ENCODE measurements at places on chromosomes 11 and 22. TPM values are rescaled to one million over a fixed set of nuclear protein-coding genes. Genes with fewer than 3 reads are reported as not detected.

DNA sequence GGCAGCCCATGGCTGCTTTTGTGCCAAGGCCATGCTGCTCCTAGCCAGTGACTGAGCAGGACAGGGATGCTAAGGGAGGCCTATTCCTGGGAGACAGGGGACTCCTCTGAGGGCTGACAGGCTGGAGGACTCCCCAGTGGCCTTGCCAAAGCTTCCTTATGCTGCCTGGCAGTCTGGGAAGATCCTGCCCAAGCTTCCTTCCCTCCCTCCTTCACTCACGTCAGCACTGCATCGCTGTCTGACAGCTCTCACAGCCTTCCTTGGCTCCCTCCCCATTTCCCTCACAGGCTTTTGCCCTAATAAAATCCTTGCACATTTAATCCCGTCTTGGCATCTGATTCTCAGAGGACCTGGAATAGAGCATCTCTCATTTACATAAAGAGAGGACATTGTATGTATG, 26.5 kb downstream of the HTR3A start:
- DNase-seq, result no peak

DNA sequence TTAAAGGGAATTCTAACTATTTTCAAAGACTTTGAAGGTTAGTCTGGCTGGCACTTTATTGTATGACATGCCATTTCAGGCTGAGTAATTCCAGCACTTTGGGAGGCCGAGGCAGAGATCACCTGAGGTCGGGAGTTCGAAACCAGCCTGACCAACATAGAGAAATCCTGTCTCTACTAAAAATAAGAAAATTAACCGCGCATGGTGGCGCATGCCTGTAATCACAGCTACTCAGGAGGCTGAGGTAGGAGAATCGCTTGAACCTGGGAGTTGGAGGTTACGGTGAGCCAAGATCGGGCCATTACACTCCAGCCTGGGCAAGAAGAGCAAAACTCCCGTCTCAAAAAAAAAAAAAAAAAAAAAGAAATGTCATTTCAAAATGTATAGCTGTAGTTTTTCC, 95.6 kb downstream of the RDX start:
- no peak for DNase-seq

DNA sequence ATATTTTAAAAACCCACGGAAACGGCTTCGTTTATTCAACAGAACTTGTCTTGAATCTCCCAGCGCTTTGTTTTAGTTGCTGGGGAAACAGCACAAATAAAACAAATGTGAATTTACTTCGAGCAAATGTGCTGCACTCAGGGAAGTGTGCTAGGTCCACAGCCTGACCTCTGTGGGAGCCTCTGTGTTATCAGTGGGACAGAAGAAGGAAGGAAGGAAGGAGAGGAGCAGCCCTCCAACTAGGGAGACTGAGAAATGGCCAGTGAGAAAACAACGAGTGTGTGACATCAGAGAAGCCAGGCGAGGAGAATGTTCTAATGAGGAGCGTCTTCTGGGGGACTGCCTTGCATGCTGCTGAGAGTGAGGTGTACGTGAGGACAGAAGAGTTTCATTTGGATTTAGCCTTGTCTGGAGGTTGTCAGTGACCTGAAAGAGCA, 42.7 kb downstream of the PPP6R3 start:
- peak; percentile 28 for DNase-seq

DNA sequence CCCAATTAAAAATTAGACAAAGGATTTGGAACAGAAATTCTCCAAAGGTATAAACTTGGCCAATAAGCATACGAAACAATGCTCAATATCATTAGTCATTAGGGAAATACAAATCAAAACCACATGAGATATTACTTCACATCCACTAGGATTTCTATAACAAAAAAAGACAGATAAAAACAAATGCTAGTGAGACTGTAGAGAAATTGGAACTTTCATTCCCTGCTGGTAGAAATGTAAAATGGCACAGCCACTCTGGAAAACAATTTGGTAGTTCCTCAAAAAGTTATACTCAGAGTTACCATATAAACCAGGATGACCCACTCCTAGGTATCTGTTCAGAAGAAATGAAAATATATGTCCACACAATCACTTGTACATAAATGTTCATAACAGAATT, 71.6 kb downstream of the RPL27A start:
- DNase-seq, result no peak

DNA sequence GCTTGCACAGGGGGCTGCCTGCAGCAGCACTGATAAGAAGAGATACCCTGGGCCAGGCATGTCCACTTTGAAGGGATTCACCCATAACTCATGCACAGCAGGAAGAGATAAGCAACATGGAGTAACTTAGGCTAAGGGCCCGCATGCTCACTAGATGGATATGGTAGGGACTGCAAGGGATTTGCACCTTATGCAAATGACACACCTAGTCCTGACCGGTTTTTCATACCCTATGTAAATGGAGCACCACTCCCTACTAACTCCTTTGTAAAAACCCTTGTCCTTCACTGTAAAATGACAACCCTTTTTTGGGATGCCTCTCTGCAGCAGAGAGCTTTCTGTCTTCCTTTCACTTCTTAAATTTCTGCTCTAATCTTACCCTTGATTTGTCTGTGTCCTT, 658.9 kb upstream of the CCDC179 start:
- DNase-seq, result no peak

- peak; percentile 100 for DNase-seq
Measured at GRCh38 chr11:65290448-65291165, 24.1 kb upstream of the CDC42EP2 start.

DNA sequence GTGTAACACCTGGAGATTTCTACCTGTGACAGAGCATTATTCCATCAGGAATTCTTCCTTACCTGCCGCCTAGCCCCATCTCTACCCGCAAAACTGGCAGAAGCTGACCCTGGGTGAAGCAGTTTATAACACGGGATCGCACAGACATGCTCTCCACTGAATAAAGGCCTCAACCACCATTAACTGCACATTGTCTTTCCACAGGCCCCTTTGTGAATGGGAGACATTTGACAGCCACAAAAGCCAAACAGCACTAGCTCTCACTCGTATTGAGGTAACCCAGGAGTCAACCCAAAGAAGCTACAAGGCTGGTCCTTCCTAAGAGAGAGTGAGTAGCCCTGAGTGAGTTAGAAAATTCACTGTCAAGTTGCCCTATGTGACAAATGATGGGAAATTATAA, 135.6 kb downstream of the RCN1 start:
- no peak for DNase-seq

DNA sequence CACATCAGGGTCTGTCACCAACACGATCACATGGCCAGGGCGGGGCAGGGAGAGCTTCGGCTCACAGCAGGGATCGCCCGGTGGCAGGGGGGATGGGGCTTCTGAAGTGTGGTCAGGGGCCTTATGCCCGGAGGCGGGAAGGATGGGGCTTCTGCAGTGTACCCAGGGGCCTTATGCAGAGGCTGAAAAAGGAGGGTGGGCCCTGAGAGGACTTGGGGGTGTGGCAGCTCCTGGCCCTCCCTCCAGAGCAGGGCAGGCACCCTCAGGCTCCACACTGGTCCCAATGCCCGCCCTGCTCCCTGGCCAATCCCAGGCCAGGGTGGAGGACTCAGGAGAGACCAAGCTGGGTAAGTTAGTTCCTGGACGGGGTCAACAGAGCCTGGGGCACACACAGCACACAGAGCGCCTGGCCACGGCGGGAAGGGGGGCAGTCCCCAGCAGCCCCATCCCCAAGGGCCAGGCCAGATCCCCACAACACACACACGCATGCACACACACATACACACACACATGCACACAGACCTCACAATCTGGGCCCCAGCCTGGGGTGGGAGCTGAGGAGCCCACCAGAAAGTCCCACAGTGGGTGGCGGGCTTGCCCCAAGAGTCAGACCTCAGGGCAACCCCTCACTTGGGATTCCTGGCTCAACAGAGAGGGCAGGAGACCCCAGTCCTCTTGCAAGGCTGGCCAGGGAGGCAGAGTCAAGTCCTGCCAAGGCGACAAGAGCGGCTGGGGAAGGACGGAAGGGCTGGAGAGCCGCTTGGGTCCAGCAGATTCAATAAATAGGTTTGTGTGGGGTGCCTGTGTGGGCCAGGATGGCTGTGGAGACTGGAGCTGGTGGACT, 1.1 kb upstream of the CEND1 start:
- DNase-seq, result peak; percentile 47

DNA sequence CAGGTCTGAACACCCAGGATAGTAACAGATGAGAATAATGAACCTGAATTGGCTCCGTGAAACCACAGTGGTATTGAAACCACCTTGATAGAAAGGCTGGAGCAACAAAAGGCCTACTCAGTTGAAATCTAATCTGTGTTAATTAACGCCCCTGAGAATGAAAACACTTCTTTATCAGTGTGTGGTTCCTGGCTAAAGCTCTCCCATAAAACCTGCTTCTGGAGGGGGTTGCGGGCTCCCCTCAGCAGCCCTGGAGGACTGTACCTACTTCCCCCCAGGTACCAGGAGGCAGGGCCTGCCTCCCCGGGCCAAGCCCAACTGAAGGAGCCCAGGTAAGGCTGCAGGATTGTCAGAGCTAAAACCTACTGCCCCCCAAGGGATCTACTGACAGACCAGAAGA, 54.6 kb downstream of the PLEKHA7 start:
- DNase-seq, result no peak

- no peak for DNase-seq
Measured at GRCh38 chr11:68467201-68467834, 6.8 kb downstream of the PPP6R3 start.

- DNase-seq, result no peak
Measured at GRCh38 chr11:29317694-29318093, 699.1 kb downstream of the KCNA4 start.

DNA sequence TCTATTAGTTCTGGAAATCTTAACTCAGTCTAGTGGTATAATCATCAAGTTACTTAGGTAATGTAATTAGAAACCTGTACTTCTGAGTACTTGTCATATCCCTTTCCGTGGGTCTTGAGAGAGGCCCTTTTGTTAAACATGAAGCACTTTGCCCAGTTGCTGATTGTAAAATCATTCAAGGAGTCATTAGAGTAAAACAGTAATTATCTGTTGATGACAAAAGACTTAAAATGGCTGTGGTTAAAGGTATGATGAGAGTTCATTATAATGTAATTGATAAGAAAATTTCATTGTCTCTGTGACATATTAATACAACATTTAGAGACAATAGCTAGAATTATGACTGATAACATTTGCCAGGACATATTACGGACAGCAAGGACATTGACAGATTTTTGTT, 34.3 kb downstream of the PRR5L start:
- no peak for DNase-seq

DNA sequence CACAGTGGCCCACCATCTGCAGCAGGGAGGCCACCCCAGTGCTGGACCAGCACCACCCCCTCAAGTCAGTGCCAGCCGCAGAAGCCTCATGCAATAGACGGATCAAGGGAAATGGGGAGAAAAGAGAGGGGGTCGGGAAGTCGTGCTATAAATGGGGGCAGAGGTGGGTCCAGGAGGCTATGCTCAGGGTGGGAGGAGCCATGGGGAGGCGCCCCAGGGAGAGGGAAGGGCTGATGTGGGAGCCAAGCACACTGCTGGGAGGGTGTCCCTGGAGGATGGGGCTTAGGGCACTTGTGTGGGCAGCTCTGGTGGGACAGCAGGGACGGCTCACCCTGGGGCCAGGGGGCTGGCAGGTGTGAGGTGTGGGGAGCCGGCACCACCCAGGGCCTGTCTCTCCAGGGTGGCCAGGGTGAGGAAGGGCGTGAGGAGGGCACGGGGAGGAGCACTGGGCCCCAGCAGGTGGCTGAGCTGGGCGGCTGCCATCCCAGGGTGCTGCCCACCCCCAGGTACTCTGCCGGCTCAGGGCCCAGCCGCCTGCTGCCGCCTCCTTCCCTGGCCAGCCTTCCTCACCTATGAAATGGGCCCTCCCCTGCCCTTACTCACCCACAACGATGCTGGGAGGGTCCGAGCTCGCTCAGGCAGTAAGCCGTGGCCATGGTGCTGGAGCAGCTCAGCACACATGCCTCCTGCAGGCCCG, 18.0 kb downstream of the PHLDA2 start:
- no peak for DNase-seq

- no peak for DNase-seq
Measured at GRCh38 chr11:69308491-69308911, 14.5 kb downstream of the MYEOV start.

- DNase-seq, result no peak
Measured at GRCh38 chr11:69372589-69373250, 78.8 kb downstream of the MYEOV start.

DNA sequence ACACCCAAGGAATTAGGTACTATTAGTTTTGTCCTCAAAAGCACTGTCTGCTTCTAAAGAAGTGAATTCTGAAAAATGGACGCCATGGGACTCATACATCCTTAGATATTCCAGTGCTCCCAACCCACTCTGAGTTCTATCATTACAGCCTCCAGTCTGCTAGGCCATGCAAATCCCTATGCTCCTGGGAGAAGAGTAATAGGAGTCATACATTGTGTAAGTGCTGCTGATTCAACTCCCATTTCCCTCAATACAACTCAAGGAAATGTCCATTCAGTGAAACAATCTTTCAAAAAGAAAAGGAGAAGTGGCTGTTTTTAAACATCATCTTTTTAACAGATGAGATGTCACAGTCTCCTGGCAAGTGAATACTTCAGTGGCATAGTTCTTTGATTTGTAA, 590.2 kb upstream of the LRRC4C start:
- peak; percentile 13 for DNase-seq

DNA sequence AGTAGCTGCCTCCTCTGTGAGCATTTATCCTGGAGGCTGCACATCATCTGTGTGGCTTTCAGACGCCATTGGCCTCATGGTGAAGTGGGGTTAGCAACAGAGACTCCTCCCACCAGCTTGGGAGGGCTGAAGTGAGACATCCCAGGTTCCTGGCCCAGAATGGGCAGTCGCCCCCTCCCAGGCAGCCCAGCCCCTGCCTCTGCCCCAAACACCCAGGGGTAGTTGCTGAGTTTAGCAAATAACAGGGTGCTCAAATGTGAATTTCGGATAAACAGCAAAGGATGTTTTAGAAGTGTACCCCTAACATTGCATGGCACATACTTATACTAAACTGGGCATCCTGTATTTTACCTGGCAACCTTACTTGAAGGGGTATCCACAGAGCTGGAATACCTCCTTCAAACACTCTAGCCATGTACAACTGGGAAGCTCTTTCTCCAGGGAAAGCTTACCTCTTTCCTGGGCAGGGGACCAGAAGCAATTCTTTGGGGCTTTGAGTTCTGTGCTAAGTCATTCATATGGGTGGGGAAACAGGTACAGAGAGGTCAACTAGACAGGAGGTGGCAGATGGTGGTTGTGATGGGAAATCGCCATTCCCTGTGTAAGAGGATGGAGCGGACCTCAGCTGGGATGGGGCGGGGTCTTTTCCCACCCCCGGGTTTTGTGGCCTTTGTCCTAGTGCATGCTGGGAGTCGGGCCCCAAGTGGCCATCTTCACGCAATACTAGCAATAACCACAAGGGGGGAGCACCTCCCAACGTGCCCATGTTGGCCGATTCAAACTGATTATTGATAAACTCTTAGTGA, 19.3 kb downstream of the MTFP1 start:
- DNase-seq, result peak; percentile 51

- peak; percentile 39 for DNase-seq
Measured at GRCh38 chr11:102666331-102666957, 39.1 kb downstream of the MMP27 start.

- no peak for DNase-seq
Measured at GRCh38 chr11:61687420-61687819, 7.2 kb downstream of the DAGLA start.

Gene KRTAP5-4
- not detected for polyA plus RNA-seq

Gene TSGA10IP
- not detected for polyA plus RNA-seq

Gene CHST1
- 0.11 TPM for polyA plus RNA-seq

Gene CHCHD10
- 11.4 TPM for polyA plus RNA-seq

Gene ADAMTS15
- polyA plus RNA-seq, result 18.2 TPM

Measured in fibroblast of lung (primary cell).